ENCODE measurements at places on chromosomes 4 and X.

GRCh38 chr4:37243051-37243450 lies 1.5 kb upstream of the NWD2 start:
- DNase-seq, result no peak

- DNase-seq, result no peak
These were observed 19.0 kb upstream of the GPC4 start for GRCh38 chrX:133434197-133434820.

GRCh38 chr4:91681544-91681943 lies 622.2 kb upstream of the GRID2 start:
- no peak for DNase-seq

DNA sequence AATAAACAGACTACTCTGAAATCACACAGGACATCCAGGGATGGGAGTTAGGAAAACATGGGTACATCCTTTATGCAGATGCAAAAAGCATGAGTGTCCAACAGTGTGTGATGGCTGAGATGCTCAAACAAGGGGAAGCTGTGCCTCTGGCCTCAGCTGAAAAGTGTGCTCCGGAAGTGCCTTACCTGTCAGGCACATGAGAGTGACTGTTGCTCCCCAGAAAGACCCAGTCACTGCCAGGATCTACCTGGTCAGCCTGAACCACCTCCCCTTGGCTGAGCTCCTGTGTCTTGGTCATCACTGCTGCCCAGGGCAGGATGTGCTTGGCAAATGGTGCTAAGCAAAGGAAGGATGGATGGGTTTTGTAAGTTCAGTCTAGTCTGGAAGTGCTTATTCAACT lies 4.0 kb downstream of the PPP2R2C start:
- no peak for DNase-seq

DNA sequence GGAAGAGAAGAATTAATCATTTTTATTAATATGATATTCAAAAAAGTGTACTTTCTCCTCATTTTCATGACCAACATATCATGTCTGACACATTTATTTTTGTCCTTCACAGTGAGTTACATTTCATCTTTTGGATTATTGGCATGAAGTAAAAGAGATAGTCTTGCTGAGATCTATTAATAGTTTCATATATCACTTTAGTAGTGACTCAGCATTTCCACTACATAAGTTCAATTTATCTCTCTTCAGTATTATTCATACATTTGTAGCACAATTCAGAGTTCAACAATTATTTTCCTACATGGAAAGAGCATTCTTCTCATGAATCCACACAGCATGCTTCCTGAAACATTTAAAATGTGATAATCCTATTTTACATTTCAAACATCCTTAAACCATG lies 1461.1 kb downstream of the TECRL start:
- DNase-seq, result no peak

- DNase-seq, result no peak
These were observed 1.1 kb downstream of the RPS6KA6 start for GRCh38 chrX:84186603-84187532.

DNA sequence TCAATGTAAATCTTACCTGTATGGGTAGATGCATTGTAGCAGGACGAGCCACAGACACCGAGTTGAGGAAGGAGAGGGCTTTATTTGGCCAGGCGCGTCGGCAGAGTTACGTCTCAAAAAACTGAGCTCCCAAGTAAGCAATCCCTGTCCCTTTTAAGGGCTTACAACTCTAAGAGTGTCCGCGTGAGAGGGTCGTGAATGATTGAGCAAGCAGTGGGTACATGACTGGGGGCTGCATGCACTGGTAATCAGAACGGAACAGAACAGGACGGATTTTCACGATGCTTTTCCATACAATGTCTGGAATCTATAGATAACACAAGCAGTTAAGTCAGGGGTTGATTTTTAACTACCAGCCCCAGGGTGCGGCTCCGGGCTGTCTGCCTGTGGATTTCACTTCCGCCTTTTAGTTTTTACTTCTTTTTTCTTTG lies 524.9 kb upstream of the HTR2C start:
- no peak for DNase-seq

- no peak for DNase-seq
These were observed 152.0 kb upstream of the FTHL17 start for GRCh38 chrX:31223817-31224216.
